ENCODE measurements at places on chromosomes 7 and 10.

DNA sequence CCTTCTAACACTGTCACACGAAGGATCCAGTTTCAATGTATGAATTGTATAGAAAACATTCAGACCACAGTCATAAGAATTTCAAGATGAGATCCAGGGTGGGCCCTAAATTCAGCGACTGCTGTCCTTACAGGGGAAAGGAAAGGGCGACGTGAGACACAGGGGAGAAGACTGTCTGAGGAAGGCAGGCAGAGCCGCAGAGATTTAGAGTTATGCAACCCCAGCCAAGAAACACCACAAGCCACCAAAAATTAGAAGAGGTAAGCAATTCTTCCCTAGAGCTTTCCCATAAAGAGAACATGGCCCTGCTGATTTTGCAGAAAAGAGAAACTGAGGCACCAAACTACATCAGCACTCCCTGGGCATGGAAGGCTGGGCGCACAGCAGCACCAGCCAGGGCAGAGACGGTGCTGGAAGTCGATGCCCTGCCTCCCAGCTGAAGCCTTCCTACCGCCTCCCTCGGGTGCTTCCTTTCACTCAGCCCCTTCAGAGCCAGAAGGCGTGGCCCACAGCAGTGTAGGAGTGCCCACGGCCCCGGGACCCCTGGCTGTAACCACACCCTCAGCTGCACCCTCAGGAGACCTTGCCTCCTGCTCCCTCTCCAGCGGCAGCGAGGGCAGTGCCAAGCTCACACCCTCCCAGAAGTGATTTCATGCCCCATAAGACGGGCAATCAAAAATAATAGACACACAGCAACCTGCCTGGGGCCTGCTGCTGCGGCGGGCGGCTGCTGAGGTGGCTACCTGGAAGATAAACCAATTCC, 81.0 kb upstream of the LRRC4 start:
- DNase-seq, result no peak

- no peak for DNase-seq
Measured at GRCh38 chr10:71554671-71555070, 158.0 kb downstream of the CDH23 start.

DNA sequence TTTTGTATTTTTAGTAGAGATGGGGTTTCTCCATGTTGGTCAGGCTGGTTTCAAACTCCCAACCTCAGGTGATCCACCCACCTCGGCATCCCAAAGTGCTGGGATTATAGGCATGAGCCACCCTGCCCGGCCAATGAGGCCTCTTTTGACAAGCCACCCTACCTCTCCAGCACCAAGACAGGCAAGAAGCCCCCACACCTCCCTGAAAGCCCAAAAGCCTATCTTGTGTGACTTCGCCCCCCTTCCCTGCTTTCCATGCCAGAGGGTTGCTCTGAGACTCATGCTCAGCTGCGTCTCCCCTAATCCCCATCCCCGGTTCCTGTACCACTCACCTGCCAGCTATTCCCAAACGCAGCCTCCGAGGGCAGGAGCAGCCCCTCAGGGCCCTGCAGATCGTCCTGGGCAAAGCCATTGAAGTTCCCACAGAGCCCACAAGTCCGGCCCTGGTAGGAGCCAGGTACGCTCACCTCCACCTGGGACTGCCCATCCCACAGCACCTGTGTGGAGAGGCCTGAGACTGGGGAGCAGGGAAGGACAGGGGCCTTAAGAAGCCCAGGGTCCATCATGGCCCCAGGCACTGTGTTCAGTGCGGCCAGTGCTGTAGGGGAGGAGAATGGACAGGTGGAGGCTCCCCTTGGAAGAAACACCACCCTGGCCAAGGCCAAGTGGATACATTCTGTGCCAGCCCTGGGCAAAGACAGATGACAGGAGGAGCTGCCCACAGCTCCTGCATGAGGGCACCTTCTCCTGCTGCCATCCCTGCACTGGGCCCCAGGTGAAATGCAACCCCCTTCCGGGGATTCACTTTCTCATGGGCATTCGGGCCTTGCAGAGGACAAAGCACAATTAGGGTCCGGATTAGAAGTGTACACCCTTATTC, 15.8 kb downstream of the ATP6V1F start:
- no peak for DNase-seq

DNA sequence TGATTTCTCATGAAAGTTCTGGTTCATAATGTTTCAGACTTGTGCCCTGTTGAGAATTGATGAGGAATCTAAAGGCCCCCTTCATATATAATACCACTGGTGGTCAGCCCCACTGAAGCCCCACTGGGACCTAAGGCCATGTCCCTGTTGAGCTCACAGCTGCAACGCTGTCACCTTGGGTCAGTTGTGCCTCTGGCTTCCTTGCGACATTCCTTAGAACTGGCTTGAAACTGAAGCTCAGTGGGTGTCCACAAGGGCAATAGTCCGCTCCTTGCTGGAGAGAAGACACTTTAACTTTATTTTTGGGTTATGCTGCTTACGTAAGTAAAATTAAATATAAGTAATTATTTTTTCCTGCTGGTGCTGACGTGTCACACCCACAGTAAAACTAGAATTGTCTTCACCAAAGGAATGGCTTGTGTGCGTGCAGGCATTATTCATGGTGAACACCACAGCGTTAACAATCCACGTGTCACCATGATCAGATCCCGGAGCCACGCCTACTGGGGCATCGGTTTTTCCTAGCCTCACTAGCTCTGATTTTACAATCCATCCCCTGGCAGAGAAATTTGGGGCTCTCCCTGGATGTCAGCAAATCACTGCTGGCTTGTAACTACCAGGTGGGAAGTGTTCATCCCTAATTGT, 66.5 kb downstream of the BICC1 start:
- DNase-seq, result no peak

- no peak for DNase-seq
Measured at GRCh38 chr10:51034769-51035168, 39.5 kb upstream of the PRKG1 start.

DNA sequence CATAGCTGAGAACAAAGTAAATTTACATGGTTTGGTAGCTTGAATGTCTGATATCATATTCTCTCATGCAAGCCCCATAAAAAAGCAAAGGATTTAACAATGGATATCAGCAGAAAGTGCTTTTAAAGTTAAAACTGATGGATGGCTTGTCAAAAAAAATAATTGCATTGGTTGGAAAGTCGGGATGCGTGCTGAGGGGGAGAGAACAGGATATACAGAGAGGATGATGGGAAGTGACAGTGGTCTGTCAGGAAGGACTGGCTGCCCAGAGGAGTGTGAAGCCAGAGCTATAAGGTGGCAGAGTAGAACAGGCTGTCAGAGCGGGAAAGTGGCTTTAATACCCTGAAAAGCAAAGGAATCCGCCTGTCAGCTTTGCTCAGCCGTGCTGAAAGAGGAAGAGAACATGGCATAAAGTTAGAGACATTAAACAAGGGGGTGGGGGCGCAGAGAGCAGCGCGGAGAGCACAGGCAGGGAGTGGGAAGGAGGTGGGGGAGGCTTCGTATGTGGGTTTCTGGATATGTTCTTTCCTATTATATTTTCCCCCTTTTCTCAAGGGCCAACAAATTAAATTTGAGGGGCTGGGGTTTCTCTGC, 493.0 kb downstream of the LRMDA start:
- no peak for DNase-seq

DNA sequence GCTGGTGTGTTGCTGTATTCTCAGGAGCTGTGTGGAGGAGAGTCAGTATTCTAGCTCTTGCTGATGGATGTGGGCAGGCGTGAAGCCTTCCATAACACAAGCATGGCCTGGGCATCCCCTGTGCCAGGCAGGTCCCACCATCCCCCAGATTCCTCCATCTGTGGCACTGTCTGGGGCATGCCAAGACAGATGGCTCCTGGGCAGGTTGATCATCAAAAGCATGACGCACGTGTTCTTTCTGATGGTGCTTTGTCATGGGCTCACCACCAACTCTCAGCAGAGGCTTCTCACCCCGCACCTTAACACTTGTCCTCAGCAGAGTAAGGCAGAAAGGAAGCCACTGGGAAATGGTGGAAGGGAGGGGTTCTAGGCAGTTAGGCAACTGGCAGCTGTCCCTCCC, 364.3 kb downstream of the PLXNA4 start:
- DNase-seq, result no peak

- DNase-seq, result no peak
Measured at GRCh38 chr7:150444674-150445365, 5.6 kb upstream of the GIMAP8 start.

DNA sequence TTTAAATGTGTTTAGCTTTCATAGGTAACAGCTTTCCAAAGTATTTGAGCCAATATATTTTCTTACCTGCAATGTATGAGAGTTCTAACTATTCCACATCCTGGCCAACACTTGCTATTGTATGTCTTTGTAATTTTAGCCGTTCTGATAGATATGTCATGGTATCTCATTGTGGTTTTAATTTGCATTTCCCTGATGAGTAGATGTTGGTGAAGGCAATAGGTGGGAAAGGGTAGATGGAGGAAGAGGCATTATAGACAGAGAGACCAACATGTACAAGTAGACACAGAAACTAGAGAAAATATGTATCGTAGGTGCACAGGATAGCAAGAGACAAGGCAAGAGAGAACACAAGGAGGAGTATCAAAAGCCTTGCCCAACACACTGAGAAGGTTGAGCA, 54.8 kb upstream of the CCDC71L start:
- DNase-seq, result no peak

- DNase-seq, result no peak
Measured at GRCh38 chr7:137985897-137986251, 16.0 kb downstream of the CREB3L2 start.

GRCh38 chr7:28409716-28410627, 2.3 kb upstream of the CREB5 start:
- no peak for DNase-seq

GRCh38 chr10:19549503-19549902, 266.7 kb upstream of the PLXDC2 start:
- no peak for DNase-seq

- no peak for DNase-seq
Measured at GRCh38 chr10:16001581-16001980, 141.3 kb upstream of the MINDY3 start.

- no peak for DNase-seq
Measured at GRCh38 chr7:73674468-73675124, 7.0 kb downstream of the VPS37D start.

DNA sequence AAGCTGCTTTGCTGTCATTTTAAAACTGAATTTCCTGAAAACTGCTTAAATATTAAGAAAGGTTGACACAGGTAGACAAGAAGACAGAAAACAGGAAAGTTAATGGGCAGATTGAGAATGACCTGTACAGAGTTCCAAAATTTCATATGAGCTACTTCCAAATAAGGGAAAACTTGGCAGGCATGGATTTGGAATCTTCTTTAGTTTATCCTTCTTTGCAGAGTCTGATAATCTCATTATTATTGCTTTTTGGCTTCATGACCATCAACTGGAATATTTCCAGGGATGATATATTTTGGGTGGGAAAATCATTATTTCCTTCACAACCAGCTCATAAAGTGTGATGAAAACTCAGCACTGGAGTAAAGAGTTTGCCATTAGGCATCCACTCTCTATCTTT, 346.5 kb upstream of the NPVF start:
- DNase-seq, result no peak

DNA sequence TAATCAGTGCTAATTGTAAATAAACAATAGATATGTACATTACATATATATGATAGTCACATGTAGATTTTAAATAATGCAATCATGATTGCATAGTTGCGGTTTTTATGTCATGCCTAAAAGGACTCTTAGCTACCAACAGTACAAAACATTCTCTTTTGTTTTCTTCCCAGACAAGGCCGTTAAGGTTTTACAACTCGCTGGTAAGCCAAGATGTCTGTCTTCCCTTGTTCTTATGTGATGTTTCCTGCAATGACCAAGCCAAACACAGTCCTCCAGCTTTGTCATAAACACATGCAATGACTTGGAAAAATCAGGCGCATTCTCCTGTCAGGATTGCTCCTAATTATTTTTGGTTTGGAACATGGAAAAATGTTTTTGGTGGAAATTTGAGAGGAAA, 192.3 kb upstream of the GLI3 start:
- DNase-seq, result no peak
